CD8-positive, alpha-beta T cell (primary cell): ENCODE measurements at places on chromosomes 16 and 17. TPM values are rescaled to one million over a fixed set of nuclear protein-coding genes. Genes with fewer than 3 reads are reported as not detected.

The OTOA gene
- not detected for total RNA-seq

The NPIPA1 gene
- 83.5 TPM for total RNA-seq

The KRTAP2-2 gene
- total RNA-seq = not detected

The MPV17L gene
- not detected for total RNA-seq

The NTN1 gene
- 0.08 TPM for total RNA-seq

The ZPBP2 gene
- not detected for total RNA-seq

The KIF18B gene
- 0.11 TPM for total RNA-seq

The NPIPB2 gene
- total RNA-seq = 8.0 TPM

The KRTAP4-1 gene
- not detected for total RNA-seq

The TNFSF13 gene
- 0.64 TPM for total RNA-seq

The PRMT7 gene
- total RNA-seq = 53.8 TPM

The SEZ6L2 gene
- not detected for total RNA-seq
